Stimulated activated CD4-positive, alpha-beta T cell treated with anti-CD3 and anti-CD28 coated beads, Interleukin-1b, Interleukin-23, amount 100 ng/mL, for 1 hour (primary cell): ENCODE measurements at places on chromosomes 6 and 20.

- DNase-seq, result no peak
Observed at GRCh38 chr6:91198588-91199255, 611.9 kb upstream of the MAP3K7 start.

- no peak for DNase-seq
Observed at GRCh38 chr6:90183587-90184333, 112.9 kb downstream of the BACH2 start.

DNA sequence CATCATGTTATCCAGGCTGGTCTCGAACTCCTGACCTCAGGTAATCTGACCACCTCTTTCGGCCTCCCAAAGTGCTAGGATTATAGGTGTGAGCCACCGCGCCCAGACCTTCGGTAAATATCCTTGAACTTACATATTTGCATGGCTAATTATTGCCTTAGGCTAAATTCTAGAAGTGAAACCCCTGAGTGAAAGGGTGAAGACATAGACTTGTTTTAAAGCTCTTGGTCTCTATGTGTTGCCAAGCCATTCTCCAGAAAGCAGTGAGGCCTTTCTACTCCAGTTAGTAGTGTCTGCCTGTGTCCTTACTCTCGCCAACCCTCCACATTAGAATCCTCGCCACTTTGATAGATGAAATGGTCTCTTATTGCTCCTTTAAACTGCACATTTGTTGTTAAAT, 2.6 kb upstream of the NOTCH4 start:
- no peak for DNase-seq

DNA sequence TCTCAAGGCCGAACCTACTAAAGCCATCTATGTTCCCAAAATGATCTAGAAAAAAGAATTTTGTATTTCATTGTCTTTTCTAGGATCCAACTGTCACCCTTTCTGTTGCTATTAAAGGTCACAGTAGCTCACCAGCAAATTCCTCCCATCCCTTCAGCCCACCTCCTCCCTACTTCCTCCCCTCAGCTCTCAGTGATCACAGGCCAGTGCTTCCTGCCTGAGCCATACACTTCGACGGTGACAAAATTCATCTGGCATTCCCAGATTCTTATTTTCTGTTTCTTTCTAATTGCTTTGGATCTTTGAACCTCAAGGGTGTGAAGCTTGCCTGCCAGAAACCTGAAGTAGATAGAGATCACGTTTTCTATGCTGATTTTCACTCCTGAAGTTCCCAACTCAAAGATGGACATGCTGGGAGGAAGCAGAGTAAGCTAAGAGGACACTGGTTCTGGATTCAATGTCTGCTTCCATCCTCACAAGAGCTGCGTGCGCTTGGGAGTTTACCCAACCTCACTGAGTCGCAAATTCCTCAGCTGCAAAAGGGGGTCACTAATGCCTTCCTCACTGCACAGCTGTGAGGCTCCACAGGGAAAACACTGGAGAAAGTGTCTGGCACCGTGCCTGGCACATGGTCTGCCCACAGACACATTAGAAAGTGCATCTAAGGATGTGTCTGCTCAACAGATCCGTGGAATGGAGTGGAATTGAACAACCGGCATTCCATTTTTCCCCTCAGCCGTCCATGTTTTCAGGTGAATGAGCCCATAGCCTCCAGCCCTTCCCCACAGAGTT, 34.5 kb downstream of the MDGA1 start:
- DNase-seq, result no peak

DNA sequence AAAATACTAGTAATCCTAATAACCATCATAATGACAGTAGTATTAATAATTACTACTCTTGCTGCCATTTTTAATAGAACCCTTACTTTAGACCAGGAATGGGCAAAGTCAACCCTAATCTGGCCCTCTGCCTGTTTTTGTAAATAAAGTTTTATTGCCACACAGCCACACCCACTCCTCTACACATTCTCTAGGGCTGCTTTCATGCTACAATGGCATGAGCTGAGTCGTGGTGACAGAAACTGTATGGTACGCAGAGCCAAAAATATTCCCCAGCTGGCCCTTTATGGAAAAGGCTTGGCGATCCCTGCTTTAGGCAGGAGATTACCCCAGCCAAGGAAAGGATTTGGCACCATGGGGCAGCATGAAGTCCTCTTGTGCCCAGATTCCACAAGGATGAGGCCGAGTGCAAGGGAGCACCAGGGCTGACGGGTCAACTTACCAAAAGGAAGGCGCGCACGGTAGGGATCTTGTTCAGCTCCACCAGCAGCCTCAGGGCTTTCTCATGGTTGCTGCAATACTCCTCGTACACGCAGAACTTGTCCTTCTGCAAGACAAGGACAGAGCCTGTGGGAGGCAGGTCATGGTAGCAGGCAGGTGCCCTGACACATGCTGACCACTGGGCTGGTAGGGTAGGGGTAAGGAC, 93.6 kb downstream of the PREX1 start:
- no peak for DNase-seq

DNA sequence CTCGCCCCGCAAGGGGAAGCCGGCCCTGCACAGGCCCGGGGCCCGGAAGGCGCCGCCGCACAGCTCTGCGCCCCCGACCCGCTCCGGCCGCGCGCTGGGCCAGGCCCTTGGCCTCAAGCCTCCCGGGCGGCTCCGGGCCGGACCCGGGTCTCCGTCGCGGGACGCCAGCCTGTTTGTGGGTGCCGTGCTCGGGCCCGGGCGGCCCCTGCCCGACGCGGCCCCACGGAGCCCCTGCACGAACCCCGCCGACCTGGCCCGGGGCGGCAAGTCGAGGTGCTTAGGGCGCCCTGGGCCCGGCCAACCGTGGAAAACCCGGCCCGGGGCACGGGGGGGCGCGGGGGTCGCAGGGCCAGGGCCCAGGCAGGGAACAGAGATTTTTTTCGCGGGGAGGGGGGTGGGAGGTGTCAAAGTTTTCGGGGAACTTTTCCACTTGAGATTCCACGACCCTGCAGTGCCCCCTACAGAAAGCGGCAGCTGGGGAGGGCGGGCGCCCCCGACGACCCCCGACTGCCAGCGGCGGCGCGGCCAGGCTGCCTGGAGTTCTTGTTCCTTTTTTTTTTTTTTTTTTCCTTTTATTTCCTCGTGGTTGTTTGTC, 805 bp upstream of the STX16 start:
- peak; percentile 21 for DNase-seq

- no peak for DNase-seq
Observed at GRCh38 chr6:33785778-33786177, 3.2 kb downstream of the LEMD2 start.
